Mammary microvascular endothelial cell (primary cell): ENCODE measurements at places on chromosomes 4 and X. TPM values are rescaled to one million over a fixed set of nuclear protein-coding genes. Genes with fewer than 3 reads are reported as not detected.

The POF1B gene
- 0.84 and 1.1 TPM in 2 replicates for total RNA-seq

The SYTL5 gene
- total RNA-seq, result 0.05 and 0.13 TPM in 2 replicates

The DHX15 gene
- total RNA-seq, result 117 and 145 TPM in 2 replicates

The RBM46 gene
- not detected in 2 replicates for total RNA-seq

The BEND2 gene
- total RNA-seq, result not detected in 2 replicates

The USP17L29 gene
- not detected in 2 replicates for total RNA-seq

The S100P gene
- total RNA-seq, result 0.10 TPM in 1 of 2 replicates, not detected in the other

The CT55 gene
- not detected in 2 replicates for total RNA-seq

The PF4V1 gene
- total RNA-seq, result not detected in 2 replicates

The MTNR1A gene
- total RNA-seq, result not detected in 2 replicates

The CFAP299 gene
- total RNA-seq, result not detected in 2 replicates

The SMIM10 gene
- total RNA-seq, result 1.5 and 3.3 TPM in 2 replicates

The MAGEC1 gene
- total RNA-seq, result not detected in 2 replicates

The RAB40AL gene
- total RNA-seq, result not detected in 2 replicates

The MAGED4 gene
- total RNA-seq, result 2.1 and 3.7 TPM in 2 replicates

The CLDN34 gene
- 1.3 TPM in 1 of 2 replicates, not detected in the other for total RNA-seq

The CABS1 gene
- not detected in 2 replicates for total RNA-seq

The CLDN2 gene
- not detected in 2 replicates for total RNA-seq

The TRIML2 gene
- 126 TPM in 2 replicates for total RNA-seq

The CXCL13 gene
- not detected in 2 replicates for total RNA-seq

The SCML2 gene
- 1.1 and 1.6 TPM in 2 replicates for total RNA-seq

The CRLF2 gene
- total RNA-seq, result 0.47 TPM in 1 of 2 replicates, not detected in the other

The FUNDC1 gene
- 14.2 and 16.5 TPM in 2 replicates for total RNA-seq

The ITIH6 gene
- total RNA-seq, result not detected in 2 replicates

The ADH1A gene
- total RNA-seq, result not detected in 2 replicates

The SULT1E1 gene
- total RNA-seq, result 0.34 TPM in 1 of 2 replicates, not detected in the other

The NKX3-2 gene
- total RNA-seq, result not detected in 2 replicates
